ENCODE measurements at places on chromosomes 3 and 15.

DNA sequence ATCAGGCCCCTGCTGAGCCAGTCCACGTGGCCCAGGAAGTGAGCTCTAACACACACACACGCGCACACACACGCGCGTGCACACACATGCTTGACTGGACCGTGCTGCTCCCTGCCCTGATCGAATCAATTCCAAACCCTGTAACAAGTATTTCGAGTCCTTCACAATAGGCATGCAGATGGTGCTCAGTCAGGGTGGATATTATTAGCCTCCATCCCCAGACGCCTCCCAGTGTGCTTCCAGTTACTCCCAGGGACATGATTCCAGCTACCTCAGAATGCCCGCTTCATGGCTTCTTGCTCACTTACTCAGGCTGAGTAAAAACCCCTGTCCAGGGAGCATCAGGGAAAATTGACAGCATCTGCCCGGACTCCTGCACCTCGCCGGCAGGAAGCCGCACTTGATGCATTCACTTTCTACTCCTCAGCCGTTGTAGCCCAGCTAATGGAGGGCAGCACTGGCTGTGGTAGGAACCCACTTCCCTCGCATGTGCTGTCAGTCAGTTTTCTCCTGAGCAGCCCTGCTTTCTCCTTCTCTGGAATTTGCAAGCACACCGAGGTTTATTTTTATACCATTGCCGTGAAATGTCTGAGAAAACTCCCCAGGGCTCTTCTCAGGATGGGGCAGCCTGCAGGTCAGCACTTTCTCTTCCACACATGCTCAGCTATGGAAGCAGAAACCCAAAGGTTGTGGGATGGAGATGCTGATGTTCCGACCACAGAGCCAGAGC, 126.1 kb upstream of the ABHD17C start:
- DNase-seq, result no peak

DNA sequence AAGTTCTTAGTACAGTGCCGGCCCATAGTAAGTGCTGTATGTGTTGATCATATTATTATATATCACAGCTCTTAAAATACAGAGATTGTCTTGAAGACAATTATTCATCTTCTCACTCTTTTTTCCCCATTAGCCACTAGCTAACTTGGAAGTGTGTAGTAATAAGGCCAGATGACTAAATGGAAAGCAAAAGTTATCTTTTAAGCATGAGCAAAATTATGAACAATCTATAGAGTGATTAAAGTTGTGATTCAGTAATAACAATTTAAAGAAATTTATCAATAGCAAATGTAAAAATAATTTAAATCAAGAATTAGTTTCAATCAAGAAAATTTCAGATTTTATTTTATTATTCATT, 630.9 kb upstream of the TBL1XR1 start:
- no peak for DNase-seq

GRCh38 chr3:133734305-133734704, 11.9 kb upstream of the TF start:
- no peak for DNase-seq

DNA sequence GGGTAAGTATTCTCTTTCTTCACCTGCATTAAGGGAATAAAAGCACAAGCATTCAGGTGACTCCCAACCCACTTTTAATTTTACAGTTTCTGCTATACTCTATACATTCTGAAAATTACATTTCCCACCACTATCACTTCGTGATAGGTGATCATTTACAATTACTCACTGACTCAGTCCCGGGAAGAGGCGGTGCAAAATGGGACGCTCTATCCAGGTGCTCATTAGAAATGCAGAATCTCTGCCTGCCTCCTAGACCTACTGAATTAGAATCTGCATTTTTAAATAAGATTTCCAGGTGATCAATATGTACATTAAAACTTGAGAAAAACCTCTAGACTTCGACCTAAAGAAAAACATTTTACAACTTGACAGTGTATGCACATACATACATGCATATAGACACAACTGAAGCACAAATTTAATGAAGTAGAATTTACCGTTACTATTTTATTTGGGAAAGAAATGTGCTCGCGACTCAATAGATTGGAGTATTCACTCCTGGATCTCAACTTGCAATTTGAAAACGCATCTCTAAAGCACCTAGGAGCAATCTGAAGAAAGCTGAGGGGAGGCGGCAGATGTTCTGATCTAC, 598 bp upstream of the TGFBR2 start:
- no peak for DNase-seq

GRCh38 chr3:158974904-158975303, 173.1 kb downstream of the MFSD1 start:
- DNase-seq, result no peak

- no peak for DNase-seq
Measured at GRCh38 chr3:101825904-101826445, 23.3 kb upstream of the NFKBIZ start.

- DNase-seq, result no peak
Measured at GRCh38 chr15:59230531-59231055, 23.9 kb downstream of the LDHAL6B start.
